Left ventricle myocardium superior (tissue), 1 donor: ENCODE measurements at places on chromosomes 16 and 17.

DNA sequence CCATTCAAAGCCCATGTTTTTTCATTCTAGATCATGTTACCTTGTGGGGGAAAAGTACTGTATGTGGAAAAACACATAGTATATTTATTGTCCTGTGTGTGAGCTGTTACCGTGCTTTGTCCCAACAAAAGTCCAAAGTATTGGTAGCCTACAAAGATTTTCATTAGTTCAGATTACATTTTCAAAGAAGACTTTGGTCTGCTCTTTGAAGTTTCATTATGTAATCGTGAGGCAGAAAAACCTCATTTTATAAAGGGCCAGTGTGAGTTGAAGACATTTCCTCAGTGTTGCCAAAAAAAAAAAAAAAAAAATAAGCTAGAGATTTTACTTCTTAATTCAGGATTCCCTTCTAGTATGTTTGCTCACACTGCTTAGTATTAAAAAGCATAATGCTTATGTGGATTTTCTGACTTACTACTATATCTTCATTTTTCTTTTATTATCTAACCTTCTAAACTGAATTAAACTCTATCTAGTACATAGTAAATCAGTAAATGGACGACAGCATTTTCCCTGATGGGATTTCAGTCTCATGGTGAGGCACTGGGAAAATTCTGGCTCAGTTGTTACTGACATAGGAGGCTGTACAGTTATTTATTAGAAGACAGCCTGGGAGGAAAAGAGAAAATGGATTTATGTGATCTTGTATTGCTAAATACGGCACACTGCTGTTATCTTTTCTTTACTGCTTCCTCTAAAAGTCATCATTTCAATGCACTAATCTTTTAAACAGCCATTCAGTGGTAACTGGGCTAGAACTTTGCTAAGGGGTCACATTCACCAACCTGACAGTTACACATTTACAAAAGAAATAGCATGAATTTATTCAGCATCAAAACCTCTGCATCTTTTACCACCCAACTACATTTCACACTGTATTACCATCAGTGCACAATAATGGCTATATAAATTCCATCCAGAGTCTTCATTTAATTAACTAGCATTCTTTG lies 100.6 kb downstream of the STXBP4 start:
- no peak for DNase-seq

DNA sequence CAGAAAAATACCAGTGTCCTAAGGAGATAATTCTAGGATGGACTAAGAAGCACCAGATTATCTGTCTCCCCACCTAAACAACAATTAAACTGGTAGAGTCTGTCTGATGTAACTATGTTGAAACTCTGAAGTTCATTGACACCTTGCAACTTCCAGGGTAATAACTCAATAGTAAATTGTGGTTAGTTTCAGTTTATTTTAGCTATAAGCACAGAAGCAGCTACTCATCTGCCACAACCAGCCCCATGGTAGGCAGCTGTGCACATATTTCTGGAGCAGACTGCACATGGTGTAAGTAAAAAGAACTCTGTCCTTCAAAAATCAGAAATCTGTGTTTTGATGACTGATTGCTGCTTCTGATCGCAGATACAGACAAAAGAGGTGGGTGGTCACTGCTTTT lies 852.1 kb downstream of the CDH11 start:
- no peak for DNase-seq

- no peak for DNase-seq
Observed at GRCh38 chr16:2698965-2699750, 16.8 kb downstream of the KCTD5 start.

GRCh38 chr17:81193470-81194224 lies 27.6 kb upstream of the AATK start:
- DNase-seq = no peak

DNA sequence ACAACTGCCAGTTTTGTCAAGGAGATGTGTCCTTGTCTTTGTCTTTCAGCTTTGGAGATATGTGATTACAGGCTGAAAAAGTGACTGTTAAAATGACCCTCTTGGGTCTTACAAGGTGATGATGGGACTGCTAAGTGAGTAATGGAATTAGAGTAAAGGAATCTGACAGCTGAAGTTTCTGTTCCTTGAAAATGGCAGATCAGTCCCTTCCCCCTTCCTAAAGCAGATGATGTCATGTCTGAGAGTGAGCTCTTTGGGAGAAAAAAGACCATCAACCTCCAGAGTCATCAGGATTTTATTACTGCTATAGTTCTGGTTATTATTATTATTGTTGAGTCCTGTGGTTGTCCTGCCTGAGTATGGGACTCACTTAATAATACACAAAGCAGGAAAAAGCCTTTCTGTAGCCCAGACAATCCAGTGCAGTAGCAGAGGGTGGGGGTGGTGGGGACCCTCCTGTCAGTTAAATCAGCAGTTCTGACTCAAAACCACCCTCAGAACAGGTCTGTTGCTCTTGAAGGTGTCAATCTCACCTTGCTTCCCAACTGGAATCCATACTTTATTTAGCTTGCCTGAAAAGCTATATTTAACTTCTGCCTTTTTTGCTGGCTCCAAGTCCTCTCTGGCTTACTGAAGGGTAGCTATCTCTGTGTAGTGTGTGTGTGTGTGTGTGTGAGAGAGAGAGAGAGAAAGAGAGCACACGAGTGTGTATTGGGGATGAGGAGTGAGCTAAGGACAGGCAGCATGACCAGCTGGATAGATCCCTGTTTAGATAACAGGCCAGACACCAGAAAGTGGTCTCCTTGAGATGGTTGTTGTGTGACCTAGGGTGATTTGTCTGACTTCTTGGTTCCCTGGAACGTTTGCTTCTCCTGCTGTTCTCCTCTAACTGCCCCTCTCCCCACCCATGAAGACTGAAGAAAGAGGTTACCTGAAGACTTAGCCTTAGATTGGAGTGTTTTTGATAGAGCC lies 4.9 kb downstream of the HROB start:
- DNase-seq = no peak

DNA sequence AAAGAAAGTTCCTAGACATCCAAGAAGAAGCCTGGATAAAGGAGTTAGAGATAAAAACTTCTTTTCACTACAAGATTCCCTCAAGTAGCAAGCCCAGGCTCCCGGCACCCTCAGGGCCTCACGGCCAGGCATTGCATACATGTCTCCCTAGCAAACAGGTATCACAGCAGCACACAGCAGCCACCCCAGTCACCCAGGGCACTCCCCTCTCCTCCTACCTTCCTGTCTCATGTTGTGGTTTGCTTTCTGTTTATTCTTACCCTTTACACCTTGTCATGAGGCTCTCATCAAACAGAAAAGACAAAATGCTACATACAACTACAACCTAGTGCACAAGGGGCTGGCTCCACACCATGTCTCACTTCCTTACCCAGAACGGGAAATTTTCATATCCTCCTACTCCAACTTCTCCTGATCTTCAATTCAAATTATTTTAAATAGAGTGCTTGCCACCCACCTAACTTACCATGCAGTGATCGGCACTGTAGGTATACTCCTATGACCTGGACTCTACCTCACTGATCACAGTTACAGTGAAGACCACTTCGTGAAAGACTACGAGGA lies 42.7 kb downstream of the XPO6 start:
- DNase-seq = no peak

DNA sequence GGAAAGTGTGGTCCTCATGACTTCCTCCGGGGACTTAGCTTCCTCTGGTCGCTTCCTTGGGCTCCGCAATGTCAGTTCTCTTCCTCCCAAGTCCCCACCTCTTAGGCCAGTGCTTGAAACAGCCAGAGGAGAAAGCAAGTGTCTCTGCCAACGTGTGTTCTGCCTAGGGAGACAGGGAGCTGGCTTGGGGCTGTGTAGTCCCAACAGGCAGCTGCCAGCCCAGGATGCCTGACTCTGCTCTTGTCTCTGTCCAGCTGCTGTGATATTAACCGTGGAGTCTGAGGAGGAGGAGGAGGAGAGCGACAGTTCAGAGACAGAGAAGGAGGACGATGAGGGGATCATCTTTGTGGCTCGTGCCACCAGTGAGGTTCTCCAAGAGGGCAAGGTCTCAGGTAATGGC lies 13.5 kb upstream of the PLEKHG4 start:
- DNase-seq = no peak

GRCh38 chr17:32615326-32615725 lies 128.5 kb downstream of the CDK5R1 start:
- DNase-seq = no peak

- DNase-seq = peak; percentile 82
Observed at GRCh38 chr17:27540318-27541101, 84.3 kb downstream of the KSR1 start.

GRCh38 chr16:47732523-47733111 lies 271.5 kb downstream of the PHKB start:
- DNase-seq = no peak

DNA sequence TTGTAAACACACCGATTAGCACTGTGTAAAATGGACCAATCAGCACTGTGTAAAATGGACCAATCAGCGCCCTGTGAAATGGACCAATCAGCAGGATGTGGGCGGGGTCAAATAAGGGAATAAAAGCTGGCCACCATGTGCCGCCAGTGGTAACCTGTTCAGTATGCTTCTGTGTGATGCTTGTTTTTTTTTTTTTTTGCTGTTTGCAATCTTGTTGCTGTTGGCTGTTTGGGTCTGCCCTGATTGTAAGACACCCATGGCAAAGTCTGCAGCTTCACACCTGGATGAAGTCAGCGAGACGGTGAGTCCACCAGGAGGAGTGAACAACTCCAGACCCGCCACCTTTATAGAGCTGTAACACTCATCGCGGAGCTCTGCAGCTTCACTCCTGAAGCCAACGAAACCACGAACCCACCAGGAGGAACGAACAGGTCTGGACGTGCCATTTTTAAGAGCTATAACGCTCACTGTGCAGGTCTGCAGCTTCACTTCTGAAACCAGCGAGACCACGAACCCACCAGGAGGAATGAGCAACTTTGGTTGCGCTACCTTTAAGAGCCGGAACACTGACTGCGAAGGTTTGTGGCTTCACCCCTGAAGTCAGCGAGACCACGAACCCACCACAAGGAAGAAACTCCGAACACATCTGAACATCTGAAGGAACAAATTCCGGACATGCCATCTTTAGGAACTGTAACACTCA lies 85.0 kb upstream of the MED9 start:
- no peak for DNase-seq

DNA sequence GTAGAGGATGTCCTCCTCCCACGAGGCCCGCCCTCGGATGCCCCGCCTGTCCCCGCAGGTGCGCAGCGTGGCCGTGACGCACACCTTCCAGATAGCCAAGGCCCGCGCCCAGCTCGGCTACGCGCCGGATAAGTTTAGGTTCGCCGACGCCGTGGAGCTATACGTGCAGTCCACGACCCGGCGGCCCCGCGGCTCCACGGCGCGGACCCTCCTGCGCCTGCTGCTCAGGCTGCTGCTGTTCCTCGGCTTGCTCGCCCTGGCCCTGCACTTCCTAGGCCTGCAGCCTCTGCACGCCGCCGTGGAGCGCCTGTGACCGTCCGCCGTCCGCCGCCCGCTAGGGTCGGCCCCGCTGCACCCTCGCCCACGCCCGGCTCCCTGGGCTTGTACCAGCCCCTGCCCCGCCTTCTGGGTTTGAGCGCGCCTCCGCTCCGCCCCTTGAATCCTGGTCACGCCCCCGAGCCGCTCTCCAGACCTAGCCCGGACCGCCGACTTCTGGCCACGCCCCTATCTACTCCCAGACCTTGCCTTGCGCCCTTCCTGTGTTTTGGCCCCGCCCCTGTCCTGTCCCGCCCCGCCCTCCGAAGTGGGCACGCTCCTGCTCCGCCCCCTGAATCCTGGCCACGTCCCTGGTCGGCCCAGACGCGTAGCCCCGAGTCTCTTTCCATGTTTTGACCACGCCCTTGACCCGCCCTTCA lies 15.8 kb upstream of the EEF2K start:
- DNase-seq = no peak

DNA sequence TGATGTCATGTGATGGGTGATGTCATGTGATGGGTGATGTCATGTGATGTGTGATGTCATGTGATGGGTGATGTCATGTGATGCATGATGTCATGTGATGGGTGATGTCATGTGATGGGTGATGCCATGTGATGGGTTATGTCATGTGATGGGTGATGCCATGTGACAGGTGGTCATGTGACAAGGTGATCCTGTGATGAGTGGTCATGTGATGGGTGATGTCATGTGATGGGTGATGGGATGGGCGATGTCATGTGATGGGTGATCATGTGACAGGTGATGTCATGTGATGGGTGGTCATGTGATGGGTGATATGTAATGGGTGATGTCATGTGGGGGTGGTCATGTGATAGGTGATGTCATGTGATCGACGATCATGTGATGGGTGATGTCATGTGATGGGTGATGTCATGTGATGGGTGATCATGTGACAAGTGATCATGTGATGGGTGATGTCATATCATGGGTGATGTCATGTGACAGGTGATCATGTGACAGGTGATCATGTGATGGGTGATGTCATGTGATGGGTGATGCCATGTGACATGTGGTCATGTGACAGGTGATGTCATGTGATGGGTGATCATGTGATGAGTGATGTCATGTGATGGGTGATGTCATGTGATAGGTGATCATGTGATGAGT lies 17.2 kb downstream of the CD300LB start:
- DNase-seq = no peak

DNA sequence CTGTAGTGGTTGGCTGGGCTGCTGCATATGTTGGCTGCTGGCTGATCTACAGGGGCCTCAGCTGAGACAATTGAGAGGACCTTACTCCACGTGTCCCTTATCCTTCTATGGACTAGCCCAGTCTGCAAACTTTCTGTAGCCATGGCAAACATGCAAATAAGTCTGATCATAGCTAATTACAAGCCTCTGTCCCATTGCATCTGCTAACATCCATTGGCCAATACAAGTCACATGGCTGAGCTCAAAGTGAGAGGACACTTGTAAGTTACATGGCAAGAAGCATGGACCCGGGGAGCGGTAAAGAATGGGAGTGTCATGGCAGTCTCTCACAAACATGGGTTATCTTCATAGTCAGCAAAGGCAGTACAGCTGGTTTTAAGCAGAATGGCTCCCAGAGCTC lies 11.6 kb upstream of the IL4R start:
- DNase-seq = no peak

DNA sequence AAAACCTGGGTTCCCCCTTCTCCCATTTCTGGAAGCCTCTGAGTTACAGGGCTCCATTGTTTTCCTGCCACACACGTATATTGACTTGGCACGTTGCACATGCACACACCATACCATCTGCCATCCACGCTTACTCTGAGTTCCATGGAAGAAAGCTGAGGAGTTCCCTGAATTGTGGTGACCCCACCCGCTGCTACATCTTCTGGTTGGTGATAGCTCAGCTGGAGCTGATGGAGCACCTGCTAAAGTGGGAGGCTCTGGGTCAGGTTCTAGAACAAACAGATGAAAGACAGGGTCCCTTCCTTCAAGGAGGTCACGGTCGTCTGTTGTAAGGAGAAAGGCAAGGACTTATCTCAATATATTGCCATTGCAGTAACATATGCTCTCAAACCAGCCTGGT lies 41.1 kb downstream of the TMEM11 start:
- no peak for DNase-seq

- peak; percentile 83 for DNase-seq
Observed at GRCh38 chr17:73308017-73308823, 3.6 kb downstream of the CDC42EP4 start.
